ENCODE measurements at places on chromosomes 3 and 15.

- DNase-seq, result no peak
These were observed 65.5 kb upstream of the UBE3A start for GRCh38 chr15:25504307-25504706.

GRCh38 chr3:153749070-153749610 is 372.1 kb upstream of the ARHGEF26 start:
- no peak for DNase-seq

- peak; percentile 51 for DNase-seq
These were observed 282.6 kb downstream of the FOXP1 start for GRCh38 chr3:71300951-71301393.

DNA sequence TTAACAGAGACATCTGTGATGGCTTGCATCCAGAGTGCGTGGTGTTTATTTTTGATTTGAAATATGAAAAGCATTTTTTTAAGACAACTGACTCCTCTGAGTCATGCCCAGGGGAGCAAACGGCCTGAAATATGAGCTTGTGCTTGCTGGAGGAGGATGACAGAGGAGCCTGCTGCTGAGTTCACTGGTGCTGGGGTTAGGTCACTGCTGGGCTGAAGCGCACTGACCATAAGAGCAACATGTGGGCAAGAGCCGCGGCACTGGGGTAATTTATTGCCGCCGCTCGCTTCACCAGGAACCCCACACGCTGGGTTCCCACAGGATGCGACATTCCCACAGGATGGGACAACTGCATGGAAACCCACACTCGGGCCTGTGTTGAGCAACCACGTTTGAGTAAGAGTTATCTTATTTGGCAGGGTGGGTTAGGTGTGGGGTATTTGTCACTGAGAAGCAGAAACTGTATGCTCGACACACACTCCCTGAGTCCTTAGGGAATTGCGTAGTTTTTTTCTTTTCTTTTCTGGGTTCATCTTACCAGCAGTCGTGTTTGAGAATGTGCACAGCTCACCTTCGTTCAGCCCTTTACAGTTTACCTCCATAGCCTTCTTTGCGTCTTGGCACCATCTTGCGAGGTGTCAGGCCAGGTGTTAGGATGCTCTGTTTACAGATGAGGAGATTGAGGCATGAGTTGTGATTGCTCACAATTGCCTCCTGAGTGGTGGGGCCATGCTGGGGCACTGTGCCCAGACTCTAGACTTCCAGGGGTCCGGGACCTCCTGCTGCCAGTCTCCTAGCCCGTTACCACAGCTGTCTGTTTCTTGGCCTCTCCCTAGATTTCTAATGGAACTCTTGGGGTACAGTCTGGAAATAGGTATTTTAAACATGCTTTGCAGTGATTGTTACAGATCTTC is 60.4 kb downstream of the SMAD3 start:
- no peak for DNase-seq

DNA sequence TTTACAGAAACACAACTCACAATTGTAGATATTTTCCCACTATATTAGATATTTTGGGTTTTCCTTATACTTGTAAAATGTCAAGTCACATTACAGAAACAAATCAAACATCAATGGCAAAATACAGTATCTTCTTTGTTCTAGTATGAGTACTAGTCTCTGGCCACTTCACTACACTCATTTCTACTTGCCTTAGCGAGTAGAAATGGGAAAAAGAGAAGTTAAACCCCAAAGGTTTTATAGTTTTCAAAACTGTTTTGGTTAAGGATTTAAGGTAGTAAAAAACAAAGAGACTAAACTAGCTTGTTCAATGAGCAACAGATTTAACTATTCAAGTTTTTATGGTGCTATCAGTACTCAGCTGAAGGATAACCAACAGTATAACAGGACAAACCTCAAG is 81.7 kb downstream of the BTD start:
- no peak for DNase-seq

GRCh38 chr3:70386846-70387245 is 74.4 kb upstream of the MDFIC2 start:
- no peak for DNase-seq

DNA sequence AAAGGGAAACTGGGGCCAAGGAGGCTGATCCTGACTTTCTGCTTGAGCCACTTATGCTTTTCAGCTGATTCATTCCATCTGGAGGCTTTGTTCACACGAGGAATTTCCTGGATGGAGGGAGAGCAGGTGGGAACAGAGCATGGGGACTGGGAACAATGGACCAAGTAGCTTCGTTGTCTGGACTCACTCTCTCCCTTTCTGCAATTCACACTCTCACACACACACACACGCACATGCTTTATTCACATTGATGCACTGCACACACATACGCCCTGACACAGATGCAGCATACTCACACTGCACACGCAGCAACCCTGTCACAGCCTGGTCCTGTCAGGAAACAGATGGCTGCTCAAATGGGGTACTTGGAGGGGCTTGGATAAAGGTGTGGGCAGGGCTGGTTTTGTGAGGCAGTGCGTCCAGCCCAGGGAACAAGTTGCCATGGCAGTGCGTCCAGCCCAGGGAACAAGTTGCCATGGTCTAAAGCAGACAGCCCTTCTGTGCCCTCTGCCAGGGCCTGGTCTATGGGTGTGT is 19.8 kb upstream of the CHCHD6 start:
- no peak for DNase-seq

DNA sequence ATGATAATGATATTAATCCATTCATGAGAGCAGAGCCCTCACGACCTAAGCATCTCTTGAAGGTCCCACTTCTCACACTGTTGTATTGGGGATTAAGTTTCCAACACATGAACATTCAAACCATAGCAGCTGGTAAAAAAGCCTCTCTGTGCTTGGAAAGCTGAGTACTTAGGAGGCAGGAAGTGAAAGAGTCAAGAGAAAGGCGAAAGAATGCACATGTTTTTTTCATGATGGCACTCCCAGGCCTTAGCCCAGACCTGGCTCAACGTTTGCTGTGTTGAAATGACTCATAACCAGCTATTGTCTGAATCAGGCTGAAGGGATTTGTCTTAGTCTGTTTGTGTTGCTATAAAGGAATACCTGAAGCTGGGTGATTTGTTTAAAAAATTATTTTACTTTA is 84.4 kb upstream of the RGMA start:
- no peak for DNase-seq
